Stimulated activated CD4-positive, alpha-beta T cell treated with anti-CD3 and anti-CD28 coated beads, Interleukin-12 subunit alpha, Interleukin-12 subunit beta, amount 100 ng/mL, for 48 hours (primary cell): ENCODE measurements at places on chromosomes 1 and 21.

GRCh38 chr1:20733360-20733975 is 965 bp upstream of the SH2D5 start:
- DNase-seq, result no peak

DNA sequence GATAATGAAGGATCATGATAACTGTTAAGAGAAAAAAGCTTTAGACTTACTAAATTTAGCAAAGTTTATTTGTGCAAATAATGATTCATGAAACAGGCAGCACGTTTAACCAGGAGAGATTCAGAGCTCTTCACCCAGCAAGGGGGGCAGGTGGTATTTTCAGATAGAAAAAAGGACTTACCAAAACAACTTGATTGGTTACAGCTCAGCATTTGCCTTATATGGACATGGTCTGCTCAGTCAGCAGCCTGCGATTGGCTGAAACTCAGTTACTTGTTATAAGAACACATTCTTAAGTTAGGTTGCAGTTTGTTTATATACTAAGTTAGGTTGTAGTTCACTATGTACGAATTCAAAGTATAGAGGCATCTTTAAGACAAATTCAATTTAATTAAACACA is 165.6 kb downstream of the DUSP10 start:
- no peak for DNase-seq

DNA sequence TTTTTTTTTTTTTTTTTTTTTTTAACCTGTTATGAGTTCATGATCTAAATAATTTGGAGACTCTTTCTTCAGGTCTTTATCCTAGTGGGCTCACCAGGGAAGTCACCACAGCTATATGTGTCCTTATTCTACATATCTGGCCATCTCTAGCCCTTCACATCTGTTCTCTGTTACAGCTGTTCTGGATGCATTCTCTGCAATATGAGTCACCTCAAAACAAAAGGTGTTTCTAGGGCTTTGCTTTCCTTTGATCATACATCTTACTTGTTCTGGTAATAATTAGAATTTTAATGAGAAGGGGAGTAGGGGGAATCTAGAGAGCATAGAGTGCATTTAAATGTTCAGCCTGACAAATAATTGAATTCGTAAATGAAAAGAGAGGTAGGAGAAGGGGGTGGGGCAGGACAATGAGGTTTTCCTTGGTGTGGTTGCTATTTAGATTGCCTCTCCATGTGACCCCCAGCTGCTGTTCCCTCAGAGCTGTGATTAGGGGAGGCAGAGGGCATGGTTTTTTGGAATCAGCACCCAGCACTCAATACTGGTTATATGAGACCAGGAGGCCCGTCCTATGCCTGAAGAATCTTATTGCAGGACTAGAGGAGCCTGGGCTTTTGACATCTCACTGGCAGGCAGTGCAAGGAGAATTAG is 8.0 kb downstream of the SYT6 start:
- no peak for DNase-seq

- no peak for DNase-seq
Measured at GRCh38 chr21:33985117-33986050, 69.8 kb upstream of the ATP5PO start.

DNA sequence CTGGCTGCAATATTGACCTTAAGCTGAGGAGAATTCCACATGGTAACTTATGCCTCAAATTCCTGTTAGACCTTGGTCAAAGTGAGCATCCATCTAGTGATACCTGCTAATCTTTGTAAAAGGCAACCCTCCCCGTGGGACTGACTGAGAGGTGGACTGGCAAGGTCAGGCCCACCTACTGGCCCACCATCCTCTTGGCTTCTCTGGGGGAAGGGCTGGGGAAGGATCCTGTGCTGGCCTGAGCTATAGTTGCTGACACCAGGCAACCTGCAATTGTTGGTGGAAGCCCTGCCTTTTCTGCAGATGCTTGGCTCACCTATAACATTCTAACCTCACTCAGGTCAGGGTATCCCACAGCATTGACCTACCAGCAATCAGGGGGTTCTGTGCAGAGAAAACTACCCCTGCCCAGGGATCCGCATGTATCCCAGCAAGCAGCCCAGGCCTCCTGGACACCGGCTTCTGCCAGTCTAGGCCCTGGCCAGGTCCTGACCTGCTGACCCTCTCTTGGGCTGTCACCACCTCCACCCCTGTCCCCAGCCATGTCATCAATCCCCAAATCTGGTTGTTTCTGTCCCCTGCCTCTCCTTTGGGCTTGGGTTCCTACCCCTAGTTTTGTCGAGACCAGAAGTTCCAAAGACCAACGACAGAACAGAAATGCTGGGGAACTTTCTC is 108.1 kb upstream of the EDN2 start:
- no peak for DNase-seq

DNA sequence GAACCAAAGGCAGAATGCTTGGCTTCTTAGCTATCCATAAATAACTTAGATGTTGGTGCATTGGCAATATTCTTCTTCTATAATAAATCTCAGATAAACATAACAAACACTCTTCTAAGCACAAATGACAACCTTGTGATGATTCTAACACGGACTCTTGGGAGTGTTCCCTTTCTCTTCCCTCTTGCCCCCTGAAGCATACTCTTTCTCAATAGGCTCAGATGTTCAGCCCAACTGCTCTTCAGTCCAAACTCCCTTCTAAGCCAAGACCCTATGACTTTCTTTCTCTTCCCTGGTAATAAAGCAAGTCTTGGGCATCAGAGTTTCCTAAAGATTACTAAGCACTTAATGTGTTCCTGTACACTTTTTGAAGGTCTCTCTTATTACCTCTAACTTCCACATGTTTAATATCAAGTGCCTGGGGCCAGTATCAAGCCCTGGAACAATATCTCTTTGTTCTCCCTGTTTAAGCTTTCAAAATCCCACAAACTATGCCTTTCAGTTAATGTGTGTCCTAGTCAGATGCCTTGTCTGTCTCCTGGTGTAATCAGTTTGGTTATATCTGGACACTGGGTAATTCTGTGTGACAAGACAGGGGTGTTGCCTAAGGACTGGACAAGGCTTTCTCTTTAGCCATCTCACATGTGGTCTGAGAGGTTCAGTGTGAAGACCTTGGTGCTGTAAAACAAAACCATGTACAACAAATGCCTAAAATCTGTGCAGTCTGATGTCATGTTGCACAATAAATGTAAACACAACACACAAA is 92.9 kb upstream of the IVNS1ABP start:
- DNase-seq, result no peak

DNA sequence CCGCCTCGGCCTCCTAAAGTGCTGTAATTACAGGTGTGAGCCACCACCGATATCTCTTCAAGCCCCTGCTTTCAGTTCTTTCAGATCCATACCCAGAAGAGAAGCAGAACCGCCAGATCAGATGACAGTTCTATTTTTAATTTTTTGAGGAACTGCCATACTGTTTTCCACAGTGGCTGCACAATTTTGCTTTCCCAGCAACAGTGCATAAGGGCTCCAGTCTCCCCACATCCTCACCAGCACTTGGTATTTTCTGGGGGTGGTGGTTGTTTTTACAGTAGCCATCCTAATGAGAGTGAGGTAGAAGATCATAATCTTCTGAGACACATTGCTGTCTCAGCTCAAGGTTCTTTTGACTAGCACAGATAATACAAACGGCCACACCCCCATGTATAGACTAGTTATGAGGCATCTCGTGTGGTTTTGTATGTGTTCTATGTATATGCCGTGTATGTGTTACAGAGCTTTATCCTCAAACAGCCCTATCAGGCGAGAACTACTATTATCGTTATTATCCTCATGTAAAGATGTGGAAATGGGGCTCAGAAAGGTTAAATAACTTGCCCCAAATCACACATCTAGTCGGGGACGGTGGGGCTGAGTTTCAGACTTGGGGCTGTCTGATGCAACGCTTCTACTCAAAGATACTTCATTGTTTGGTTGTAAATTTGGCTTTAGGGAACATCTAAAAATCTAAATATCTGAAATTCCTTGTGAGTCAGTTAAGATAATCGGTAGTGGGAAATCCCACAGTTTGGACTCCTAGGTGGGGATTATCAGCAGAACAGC is 12.0 kb downstream of the FHAD1 start:
- DNase-seq, result no peak

DNA sequence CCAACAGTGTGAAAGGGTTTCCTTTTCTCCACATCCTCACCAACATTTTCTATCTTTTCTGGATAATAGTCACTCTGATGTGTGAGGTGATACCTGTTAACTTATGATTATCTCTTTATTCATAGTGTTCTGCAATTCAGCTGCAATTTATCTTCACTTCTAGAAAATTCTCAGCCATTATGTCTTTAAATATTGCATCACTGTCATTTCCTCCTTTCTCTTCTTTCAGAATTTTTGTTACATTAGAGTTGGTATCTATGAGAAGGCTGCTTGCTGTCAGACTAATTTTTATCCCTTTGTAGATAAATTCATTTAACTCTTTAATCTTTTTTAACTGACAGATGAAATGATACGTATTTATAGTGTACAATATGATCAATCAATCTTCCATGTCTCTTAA is 30.5 kb upstream of the ATF3 start:
- no peak for DNase-seq

DNA sequence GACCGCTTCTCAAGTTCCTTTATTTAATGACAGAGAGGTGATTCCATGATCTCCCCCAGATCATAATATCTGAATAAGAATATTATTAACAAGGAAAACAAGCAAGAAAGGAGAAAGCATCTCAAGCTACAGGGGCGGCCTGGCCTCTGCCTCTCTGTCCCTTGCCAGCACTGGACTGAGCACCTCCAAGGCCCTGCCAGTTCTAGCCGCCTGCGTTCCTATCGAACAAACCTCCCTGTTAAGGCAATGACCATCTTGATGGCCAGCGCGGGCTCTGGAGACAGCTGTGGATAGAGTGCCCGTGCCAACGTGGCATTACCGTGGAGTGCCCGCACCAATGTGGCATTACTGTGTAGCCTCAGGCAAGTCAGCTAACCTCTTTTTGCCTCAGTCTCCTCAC is 84.8 kb downstream of the NPHP4 start:
- DNase-seq, result no peak

DNA sequence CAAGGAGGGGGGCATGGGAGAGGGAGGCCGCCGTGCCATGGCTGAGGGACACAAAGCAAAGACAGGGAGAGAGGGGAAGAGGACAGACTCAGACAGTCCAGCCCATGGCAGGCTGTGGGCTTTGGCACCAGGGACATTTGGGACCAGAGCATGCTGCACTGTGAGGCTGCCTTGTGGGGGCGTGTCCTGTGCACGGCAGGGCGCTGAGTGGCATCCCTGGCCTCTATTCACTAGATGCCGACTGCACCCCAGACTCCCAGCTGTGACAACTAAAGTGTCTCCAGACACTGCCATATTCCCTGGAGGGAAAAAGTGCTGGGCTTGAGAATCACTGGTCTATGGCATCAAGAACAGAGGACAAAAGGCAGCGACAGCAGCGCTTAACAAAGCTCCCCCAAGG is 18.6 kb upstream of the PRDM15 start:
- DNase-seq, result no peak
